Astrocyte (in vitro differentiated cells and primary cell): ENCODE measurements at places on chromosomes 5 and 9. TPM values are rescaled to one million over a fixed set of nuclear protein-coding genes. Genes with fewer than 3 reads are reported as not detected.

GRCh38 chr5:170874017-170874416 is 12.2 kb downstream of the RANBP17 start:
- H3K4me1 ChIP-seq, result no peaks in the 10 kb centered on the region
- no peak overlapping the region for H3K27ac ChIP-seq
- no peaks in the 10 kb centered on the region for H3K27me3 ChIP-seq

DNA sequence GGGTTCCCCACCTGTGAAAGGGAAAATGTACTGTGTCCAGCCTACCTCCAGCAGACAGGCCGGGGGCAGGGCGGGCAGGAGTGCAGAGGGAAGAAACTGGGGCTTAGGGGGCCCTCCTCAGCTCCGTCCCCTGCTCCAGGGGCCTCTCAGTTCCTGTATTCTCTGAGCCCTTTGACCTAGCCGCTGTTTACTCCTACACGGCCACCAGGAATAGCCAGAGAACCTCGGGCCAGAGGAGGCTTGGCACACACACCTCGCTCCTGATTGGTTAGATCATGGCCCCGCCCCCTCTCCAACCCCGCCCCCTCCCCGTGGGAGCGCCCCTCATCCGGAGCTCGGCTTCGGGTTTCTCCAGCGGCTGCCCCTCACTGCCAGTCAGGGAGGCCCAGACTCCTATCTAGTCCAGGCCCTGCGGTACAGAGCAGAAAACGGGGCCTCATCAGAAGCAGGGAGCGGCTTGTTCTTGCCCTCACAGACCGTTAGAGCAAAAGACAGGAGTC is 2.2 kb downstream of the ST6GALNAC6 start:
- peak overlapping the region; percentile 46 for H3K27ac ChIP-seq
- peaks cover 24% of the 10 kb centered on the region for H3K4me1 ChIP-seq

The ANKRD20A1 gene
- total RNA-seq, result 0.89 and 1.2 TPM in 2 replicates

DNA sequence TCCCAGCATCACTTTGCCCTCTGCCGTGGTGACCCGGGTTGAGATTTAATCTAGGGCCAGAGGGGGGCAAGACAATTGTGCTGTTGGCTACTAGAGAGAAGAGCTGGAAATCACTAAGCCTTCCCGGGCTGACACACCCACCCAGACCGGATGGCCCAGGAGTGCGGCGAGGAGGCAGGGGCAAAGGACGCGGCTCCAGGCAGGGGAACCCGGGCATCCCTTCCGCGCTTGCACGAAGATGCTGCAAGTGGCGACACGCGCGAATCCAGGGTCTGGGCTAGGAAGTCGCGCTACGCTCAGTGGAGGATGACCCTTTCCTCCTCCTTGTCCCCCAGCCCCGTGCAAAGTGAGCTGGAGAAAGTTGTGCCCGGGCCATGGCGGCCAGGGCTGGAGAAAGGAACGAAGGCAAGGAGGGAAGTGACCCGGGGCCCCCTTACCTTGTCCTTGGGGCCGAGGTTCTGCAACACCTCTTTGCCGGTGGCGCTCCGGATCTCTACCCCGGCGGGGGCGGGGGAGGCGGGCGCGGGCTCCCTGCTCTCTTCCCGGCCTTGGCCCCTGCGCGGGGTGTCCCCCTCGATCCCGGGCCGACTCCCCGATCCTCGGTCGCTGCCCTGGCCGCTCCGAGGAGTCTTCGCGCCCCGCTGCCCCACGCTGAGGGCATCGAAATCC is 693 bp downstream of the DPYSL3 start:
- peak overlapping the region; percentile 69 for H3K27ac ChIP-seq
- H3K4me1 ChIP-seq, result peaks cover 21% of the 10 kb centered on the region
- DNase-seq, result no peak
- H3K4me3 ChIP-seq, result peak overlapping the region; percentile 78
